CD4-positive, alpha-beta T cell treated with Interleukin-2 at 100 ng/mL for 4 hours (primary cell): ENCODE measurements at places on chromosomes 4 and X.
A peak's percentile ranks its signal among the peaks of the same experiment; 100 is the strongest.

GRCh38 chr4:236028-236427, 69.2 kb downstream of the ZNF732 start:
- DNase-seq, result no peak

- DNase-seq, result no peak
Observed at GRCh38 chrX:42496239-42496638, 281.7 kb downstream of the PPP1R2C start.

- DNase-seq, result no peak
Observed at GRCh38 chrX:122134291-122134690, 1049.8 kb upstream of the GRIA3 start.

GRCh38 chrX:2595258-2595657, 94.5 kb upstream of the DHRSX start:
- no peak for DNase-seq

GRCh38 chrX:136192839-136193414, 45.6 kb downstream of the FHL1 start:
- DNase-seq, result no peak

DNA sequence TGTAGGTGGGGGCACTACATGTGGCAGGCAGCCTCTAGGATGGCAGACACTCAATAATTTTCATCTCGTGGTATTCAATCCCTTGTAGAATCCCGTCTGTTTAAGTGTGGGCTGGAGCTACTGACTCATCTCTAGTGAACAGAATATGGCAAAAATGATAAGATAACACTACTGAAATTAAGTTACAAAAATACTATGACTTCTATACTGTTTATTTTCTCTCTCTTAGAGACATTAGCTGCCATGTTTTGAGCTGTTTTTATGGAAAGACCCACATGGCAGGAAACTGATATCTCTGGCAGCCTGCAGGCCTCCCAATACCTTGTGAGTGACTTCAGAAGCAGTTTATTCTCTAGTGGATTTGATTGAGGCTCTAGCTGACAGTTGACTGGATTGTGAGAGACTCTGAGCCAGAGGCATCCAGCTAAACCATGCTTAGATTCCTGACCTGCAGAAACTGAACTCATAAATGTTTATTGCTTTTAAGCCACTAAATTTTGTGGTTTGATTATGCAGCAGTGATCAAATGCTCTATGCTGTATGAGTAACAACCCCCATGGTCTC, 298.8 kb upstream of the CTSO start:
- no peak for DNase-seq

- DNase-seq, result no peak
Observed at GRCh38 chrX:139725720-139726119, 17.8 kb upstream of the MCF2 start.

DNA sequence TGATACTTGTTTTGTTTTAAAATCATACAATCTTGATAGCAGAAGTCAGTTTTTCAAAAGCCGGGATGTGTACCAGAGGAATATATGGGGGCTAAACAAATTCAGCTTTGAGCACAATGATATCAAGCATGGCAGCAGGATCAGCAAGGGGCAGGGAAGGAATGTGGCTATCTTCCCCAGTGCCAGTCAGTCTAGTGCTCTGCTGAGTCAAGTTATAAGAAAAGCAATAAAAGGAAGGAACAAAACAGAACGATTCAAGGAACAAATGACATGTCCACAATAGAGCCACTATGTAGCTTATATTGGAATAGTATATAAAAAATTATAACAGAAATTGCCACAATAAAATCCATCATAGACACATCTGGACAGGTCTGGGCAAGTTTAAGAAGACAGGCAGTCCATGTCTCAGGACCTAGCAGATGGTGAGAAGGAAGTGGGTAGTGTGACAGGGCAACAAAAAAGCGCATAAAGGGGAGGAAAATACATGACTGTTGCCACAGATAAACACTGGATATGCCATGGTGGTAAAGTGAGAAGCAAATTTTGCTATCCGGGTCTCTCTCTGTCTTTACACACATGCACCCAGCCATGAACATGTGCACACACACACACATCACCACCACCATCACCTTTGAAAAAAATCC, 518.2 kb upstream of the HTR2C start:
- DNase-seq, result no peak

- no peak for DNase-seq
Observed at GRCh38 chr4:5930876-5931275, 38.0 kb upstream of the CRMP1 start.

GRCh38 chrX:32126997-32127396, 1055.2 kb upstream of the FTHL17 start:
- DNase-seq, result no peak

- no peak for DNase-seq
Observed at GRCh38 chrX:48573690-48574269, 504 bp upstream of the RBM3 start.

- DNase-seq, result no peak
Observed at GRCh38 chr4:73392936-73393335, 11.2 kb upstream of the ALB start.

GRCh38 chr4:142243255-142243654, 602.8 kb downstream of the INPP4B start:
- no peak for DNase-seq

GRCh38 chrX:108033890-108034289, 11.0 kb upstream of the VSIG1 start:
- no peak for DNase-seq

DNA sequence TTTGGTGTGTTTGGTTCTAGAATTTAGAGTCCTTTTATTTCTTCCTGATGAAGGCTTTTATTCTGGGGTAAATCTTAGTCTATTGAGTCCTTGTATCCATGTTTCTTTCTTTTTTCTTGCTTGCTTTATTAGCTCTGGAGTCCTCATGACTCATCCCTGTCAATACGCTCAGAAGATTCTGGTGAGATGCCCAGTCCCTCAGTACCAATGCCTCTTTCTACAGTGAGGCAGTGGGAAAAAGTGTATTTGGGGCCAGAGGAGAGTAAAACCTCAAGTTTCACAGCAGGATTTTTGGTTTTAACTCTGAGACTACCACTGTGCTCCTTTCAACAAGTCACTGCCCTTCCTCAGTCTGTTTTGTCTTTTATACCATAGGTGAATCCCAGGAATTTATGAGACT, 368.0 kb downstream of the GBA3 start:
- DNase-seq, result no peak

DNA sequence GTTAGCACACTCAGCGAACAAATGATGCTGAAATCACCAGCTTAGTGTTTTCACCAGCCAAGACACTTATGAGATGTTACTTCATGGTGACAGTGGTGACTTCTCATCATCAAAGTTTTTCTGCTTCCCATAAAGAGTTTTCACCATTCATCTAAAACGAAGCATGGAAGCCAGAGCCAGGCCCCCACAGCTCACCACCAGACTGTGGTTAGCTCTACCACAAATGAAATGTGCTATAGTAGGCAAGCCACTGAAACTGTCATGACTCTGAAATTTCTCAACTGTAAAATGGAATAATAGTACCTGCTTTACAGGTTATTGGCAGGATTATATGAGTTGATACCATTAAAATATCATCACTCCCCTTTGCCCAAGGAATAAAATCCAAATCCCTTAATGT, 56.4 kb upstream of the HHIP start:
- DNase-seq, result no peak

DNA sequence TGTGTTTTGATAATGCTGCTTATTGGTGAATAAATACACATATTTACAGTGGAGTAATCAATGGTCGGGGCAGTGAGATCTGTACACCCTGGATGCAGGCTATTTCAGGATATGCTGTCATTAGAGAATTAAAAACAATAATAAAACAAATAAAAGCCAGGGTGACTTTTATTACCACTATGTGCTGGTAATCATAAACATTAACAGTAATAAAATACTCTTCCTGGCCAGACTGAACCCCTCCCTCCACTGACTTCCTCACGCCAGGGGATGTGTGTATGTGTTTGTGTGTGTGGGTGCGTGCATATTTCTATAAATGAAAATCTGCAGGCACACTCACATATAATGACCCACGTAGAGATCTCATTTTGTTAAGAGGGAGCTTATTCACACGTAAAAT, 98.0 kb upstream of the MAP9 start:
- DNase-seq, result no peak

DNA sequence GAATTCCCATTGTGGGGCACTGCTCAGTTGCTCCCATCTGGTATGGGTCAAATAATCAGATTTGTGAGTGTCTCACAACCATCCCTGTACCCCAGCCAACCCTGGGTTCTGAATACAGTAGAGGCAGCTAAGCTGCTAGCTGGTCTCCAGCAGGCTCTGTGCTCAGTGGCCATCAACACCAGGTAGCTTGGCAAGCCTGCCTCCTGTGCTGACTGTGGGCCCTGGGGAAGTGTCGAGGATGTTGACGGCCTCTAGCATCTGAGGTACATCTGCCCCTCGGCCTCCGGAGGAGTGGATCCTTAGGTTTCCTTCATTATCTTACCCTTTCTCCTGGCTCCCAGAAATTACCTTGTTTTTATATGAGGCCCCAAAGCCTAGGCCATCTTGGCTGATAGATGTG, 13.3 kb downstream of the RNF4 start:
- DNase-seq, result no peak

- no peak for DNase-seq
Observed at GRCh38 chr4:174808836-174809235, 20.2 kb downstream of the GLRA3 start.

GRCh38 chr4:147864607-147865006, 132.7 kb downstream of the ARHGAP10 start:
- no peak for DNase-seq

- no peak for DNase-seq
Observed at GRCh38 chr4:99861120-99861905, 32.9 kb downstream of the LAMTOR3 start.

- DNase-seq, result no peak
Observed at GRCh38 chrX:136584545-136584944, 52.5 kb downstream of the VGLL1 start.

DNA sequence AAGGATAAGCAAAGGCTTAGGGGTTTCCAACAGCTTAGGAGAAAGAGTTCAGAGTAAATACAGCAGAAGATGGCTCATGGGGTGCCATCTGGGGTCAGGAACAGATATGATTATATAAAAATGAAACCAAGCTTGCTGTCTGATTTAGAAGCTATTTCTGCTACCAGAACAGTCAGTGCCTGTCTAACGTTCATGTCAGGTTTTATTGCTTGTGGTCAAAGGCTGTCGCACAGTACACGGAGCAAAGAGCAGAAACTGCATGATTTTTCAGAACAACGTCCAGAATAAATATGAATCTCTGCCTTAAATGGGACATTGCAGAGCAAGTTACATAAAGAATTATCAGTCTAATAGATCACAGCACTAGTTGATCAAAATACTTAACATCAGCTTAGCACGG, 17.4 kb downstream of the CETN2 start:
- no peak for DNase-seq

- no peak for DNase-seq
Observed at GRCh38 chr4:41212616-41213203, 1.6 kb downstream of the APBB2 start.

- peak; percentile 48 for DNase-seq
Observed at GRCh38 chr4:52665592-52665991, 6.5 kb upstream of the USP46 start.

- DNase-seq, result no peak
Observed at GRCh38 chrX:78522601-78523000, 136.5 kb downstream of the RTL3 start.

GRCh38 chr4:127604949-127605709, 27.6 kb upstream of the INTU start:
- DNase-seq, result no peak

DNA sequence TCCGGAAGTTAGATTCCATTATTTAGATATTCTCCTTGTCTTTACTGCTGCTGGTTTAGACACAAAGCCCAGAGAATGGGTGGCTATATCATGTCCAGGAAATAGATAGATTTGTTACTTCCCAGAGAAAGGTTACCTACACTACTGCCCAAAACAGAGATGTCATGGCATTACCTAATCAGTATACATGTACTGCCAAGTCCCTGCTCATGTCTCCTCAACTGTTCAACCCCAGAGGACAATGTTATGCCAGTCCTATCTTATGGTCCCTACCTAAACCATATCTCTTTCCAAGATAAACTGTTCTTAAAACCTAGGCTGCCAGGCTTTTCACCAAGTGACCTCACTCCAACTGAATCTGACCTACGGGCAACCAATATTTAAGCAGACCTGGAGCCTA, 209.5 kb upstream of the AR start:
- no peak for DNase-seq

DNA sequence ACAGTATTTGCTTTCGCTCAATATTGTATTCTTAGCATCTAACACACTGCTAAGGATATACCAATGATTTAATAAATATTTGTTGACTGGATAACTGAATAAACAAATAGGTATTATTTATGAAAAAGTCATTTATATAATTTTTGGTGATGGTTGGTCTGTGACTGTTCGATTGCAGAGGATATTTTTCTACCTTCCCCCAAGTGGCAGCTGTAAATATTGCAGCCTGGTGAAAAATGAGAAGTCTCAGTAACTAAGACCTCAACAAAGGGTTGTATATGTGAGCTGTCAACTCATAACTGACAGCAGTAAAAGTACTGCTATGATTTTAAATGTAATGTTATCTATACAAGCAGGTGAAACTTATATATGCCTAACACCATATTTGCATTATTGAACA, 36.0 kb downstream of the HTR2C start:
- DNase-seq, result no peak

GRCh38 chr4:73599182-73599581, 21.1 kb downstream of the RASSF6 start:
- no peak for DNase-seq

GRCh38 chr4:103079621-103080020, 3.1 kb upstream of the SLC9B2 start:
- DNase-seq, result no peak

- DNase-seq, result peak; percentile 33
Observed at GRCh38 chr4:184825141-184825895, 450 bp downstream of the ACSL1 start.

GRCh38 chr4:141759796-141760425, 123.5 kb downstream of the IL15 start:
- DNase-seq, result no peak

GRCh38 chrX:63784902-63785707, at the start of gene ARHGEF9:
Gene ARHGEF9 (minus strand): TSS chrX:63785214. CDS start chrX:63785145, 69 bp downstream.
- no peak for DNase-seq

GRCh38 chr4:55409468-55410171, 13.9 kb downstream of the TMEM165 start:
- no peak for DNase-seq

- no peak for DNase-seq
Observed at GRCh38 chrX:101462892-101463291, 22.4 kb upstream of the ARMCX4 start.

DNA sequence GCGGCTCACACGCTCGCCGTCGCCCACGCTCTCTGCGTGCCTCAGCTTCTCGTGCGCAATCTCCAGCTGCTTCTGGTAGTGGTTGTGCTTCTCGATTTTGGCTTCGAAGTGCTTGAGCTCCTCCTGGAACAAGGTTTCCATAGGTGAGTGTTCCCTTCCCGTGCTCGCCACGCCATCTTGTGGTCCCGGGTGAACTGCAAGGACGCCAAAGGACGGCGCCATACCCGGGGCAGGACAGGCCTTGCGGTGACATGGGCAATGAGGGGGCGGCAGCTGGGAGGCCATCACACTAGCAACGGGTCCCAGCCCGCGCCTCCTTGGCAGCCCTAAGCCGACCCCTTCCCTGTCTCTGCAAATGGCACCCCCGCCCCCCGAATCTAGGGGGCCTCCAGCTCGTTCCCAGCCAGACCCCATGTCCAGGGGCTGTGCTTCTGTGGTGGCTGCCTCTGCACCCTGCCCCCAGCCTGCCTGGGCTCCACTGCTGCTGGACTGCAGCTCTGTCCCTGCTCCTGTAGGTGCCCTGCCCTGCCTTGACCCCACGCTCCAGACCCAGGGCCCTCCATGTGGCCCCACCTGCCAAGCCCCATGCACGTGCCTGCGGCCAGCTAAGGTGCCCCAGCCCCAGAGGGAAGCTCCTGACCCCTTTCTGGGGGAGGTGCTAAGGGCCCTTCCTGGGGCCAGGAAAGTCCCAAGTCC, 17.3 kb downstream of the LRPAP1 start:
- no peak for DNase-seq

GRCh38 chr4:78525559-78525958, 26.0 kb upstream of the ANXA3 start:
- no peak for DNase-seq
